ENCODE measurements at places on chromosomes 5 and 9.
A peak's percentile ranks its signal among the peaks of the same experiment; 100 is the strongest.

- no peak for DNase-seq
Observed at GRCh38 chr5:55902696-55903095, 51.5 kb downstream of the IL31RA start.

DNA sequence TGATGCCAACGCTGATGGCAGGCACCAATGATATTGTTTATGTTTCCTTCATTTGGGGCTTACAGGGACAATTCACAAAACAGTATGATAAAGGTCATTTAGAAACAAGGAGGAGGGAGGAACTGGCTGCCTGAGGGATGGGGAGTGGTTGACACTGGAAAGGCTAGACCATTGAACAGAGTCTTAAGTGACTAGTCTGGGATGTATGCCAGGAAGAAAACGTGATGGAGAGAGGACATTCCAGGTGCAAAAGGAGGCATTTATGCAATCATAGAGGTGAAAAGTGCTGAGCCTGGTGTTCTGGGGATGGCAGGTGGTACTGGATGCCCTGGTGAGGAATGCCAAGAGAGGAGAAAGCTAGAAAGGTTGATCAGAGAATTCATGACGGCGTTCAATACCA lies 153.4 kb downstream of the ZNF462 start:
- DNase-seq, result no peak

- DNase-seq, result no peak
Observed at GRCh38 chr5:149310947-149311658, 34.2 kb upstream of the GRPEL2 start.

DNA sequence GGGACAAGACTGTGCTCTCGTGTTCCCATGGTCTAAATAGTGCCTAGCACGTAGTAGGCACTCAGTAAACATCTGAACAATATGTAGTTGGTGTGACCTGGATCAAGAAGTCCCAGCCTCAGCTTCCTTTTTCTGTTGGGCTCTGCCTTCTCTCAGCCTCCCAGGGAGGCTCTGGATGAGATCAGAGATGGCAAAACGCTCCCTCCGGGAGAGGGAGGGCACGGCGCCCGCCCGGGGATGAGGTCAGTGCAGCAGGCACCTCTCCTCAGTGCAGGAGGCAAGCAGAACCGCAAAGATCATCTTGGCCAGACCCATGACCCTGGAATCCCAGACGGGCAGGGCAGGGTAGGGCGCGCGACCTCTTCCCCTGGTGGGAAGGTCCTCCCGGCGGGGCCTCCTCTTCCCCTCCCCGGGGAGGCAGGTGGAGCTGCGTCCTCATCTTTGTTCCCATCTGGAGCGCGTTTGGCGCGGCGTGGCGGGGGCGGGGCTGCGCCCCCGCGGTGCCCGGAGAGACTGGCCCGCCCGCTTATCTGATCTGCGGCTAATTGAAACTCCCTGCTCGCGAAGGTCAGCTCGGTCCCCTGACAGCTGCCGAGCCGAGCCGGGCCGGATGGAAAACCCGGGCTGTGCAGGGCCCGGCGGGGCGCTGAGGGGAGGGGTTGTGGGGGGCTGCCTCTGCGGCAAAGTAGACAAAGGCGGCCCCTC lies 60.9 kb downstream of the CXXC5 start:
- peak; percentile 75 for DNase-seq

DNA sequence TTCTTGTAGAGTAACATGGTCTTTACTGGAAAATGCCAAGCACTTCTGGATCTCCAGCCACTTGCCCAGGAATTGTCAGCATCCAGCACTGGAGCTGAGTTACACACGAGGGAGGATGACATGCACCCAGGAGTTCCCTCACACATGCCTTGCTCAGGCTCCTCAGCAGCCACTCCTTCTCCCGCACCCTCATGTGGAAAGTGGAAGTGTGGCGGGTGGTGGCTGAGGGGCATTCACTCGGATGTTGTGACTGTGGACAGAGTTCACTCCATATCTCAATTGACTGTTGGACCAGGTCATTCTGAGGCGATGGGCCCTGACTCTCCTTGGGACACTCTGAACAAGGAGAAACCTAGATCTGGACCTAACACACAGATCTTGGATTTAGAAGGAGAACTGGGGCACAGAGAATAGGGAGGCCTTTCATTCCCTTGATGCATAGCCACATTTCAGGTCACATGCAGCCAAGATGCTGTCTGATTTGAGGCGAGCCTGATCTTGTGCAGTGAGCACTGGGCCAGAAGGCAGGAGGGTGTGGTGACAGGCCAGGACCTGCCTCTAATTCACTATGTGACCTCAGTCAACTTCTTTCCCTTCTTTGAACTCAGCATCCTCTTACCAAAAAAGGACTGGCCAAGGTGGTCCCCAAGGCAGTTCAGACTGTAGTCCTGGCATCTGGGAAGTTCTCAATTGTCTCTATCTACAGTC lies 62.1 kb downstream of the CYSTM1 start:
- DNase-seq, result no peak

DNA sequence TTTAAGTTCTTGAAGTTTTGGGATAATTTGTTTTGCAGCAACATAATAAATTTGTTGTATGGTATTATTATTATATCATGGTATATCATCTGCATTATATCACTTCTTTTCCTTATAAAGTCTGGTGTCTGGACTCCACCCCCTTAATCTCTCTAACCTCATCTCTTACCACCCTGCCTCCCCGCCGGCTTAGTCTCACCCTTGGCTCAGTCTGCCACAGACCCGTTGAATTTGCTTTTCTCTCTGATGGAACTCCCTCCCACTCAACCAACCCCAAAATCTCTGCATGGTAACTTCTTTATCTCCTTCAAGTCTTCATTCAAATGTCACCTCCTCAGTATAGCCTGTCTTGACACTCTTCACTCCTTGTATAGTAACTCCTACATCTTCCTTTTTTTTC lies 29.6 kb upstream of the MATR3 start:
- DNase-seq, result no peak

Measured in GM13977 (cell line).